ENCODE measurements at places on chromosomes 7 and 10. TPM values are rescaled to one million over a fixed set of nuclear protein-coding genes. Genes with fewer than 3 reads are reported as not detected.

The ZMIZ2 gene
- 19.8 TPM for total RNA-seq

The SLC13A1 gene
- total RNA-seq: not detected

The EVX1 gene
- not detected for total RNA-seq

The TMEM60 gene
- total RNA-seq: 15.6 TPM

The OPALIN gene
- total RNA-seq: not detected

The FRMPD2 gene
- 0.07 TPM for total RNA-seq

The PAPOLB gene
- total RNA-seq: 0.27 TPM

Data from thoracic aorta endothelial cell (primary cell).